Mucosa of descending colon (tissue), 3 donors: ENCODE measurements at places on chromosomes 7 and 10. TPM values are rescaled to one million over a fixed set of nuclear protein-coding genes. Genes with fewer than 3 reads are reported as not detected.

The TRIM73 gene
- total RNA-seq: 5.7 TPM

The GPR146 gene
- total RNA-seq: 13.0 TPM

The ETV1 gene
- 5.9 TPM for total RNA-seq

The LRRC18 gene
- total RNA-seq: not detected

The UPK3B gene
- 2.2 TPM for total RNA-seq

DNA sequence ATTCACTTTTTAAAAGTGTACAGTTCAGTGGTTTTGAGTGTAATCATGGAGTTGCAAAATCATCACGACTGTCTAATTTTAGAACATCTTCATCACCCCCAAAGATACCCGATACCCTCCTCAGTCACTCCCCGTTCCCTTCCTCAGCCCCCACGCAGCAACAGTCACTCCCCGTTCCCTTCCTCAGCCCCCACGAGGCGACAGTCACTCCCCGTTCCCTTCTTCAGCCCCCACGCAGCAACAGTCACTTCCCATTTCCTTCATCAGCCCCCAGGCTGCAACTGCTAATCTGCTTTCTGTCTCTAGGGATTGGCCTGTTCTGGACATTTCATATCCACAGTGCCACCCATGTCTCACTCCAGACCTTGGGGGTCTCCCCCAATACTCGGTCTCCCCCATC is 161.6 kb upstream of the PPP2R2D start:
- no peak for DNase-seq

DNA sequence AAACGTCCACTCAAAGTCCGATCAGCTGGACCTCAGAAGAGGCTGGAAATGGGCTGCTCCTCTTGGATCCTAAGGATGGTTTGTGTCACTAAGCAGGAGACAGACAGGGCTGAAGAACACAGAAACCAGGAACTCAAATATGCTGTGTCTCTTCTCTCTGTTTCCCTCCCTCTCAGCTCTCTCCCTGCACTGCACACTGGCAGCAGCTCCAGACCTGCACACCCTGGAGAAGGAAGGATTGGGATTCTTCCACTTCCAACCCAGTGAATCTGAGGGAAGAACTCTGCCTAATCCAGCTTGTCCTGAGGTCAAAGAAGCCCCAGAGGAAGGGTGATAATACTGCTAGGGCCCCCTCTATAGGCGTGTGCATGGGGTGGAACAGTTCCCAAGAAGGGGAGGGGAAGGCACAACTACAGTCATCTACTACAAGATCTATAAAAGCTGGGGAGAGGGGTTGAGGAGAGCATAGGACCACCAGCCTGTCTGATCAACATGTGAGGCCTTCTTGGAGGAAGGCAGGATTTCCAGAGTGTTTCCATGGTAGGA is 22.7 kb upstream of the ZCCHC24 start:
- no peak for DNase-seq

DNA sequence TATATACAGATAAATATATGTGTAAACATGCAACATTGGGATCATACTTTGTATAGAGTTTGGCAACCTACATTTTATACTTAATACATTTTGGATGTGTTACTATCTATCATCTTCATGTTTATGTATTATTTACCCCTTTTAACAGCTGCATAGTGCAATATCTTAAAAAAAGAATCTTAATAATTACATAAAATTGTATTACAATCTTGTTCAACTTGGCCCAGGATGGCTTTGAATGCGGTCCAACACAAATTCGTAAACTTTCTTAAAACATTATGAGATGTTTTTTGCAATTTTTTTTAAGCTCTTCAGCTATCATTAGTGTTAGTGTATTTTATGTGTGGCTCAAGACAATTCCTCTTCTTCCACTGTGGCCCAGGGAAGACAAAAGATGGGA is 26.3 kb upstream of the PRPS1L1 start:
- DNase-seq: no peak

GRCh38 chr7:98091061-98091460 is 15.6 kb upstream of the LMTK2 start:
- no peak for DNase-seq

DNA sequence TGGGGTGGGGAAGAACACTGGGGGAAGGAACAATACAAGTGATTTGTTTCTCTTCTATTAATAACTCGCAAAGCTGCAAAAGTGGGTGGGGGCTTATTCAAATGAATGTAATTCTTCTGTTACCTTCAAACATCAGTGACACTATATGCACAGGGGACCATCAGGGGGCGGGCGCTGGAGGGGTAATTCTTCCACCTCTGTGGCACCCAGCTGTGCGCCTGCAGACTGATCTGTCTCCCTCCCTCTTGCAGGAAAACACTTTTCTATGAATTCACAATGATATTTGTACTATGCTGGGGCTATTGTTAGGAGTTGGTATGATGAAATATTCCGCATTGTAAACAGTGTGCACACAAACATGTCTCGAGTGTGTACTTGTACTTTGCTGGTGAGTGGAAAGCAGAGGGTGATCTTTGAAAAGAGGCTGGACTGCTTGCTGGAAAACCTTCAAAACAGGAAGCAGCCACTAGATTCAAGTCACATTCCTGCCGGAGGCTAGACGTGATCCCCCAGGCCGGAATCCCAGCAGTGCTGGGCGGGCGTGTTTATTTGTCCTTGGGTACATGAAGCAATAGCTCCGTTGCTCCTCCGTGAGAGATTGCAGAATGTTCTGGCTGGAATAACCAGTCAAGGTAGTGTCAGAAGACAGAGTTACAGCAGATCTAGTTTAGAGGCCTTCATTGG is 15.8 kb upstream of the BNIP3 start:
- DNase-seq: no peak

DNA sequence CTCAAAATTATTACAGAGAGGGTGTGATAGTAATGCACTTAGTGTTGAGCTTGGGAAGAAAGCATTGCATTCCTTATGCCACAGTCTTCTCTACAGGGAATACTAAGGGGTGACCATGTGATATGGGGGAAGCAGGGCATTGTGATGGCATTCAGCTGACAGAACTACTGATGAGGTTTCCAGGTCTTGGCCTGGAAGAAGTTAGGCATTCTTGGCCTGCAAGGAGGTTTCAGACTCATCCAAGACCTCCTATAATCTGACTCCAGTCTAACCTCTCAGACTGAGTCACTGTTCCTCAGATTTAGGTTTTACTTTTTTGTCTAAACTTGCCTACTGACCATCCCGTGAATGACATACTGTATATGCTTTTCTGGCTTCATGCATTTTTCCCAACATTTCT is 7.9 kb downstream of the STMP1 start:
- DNase-seq: no peak
